ENCODE measurements at places on chromosomes 1 and 21.

DNA sequence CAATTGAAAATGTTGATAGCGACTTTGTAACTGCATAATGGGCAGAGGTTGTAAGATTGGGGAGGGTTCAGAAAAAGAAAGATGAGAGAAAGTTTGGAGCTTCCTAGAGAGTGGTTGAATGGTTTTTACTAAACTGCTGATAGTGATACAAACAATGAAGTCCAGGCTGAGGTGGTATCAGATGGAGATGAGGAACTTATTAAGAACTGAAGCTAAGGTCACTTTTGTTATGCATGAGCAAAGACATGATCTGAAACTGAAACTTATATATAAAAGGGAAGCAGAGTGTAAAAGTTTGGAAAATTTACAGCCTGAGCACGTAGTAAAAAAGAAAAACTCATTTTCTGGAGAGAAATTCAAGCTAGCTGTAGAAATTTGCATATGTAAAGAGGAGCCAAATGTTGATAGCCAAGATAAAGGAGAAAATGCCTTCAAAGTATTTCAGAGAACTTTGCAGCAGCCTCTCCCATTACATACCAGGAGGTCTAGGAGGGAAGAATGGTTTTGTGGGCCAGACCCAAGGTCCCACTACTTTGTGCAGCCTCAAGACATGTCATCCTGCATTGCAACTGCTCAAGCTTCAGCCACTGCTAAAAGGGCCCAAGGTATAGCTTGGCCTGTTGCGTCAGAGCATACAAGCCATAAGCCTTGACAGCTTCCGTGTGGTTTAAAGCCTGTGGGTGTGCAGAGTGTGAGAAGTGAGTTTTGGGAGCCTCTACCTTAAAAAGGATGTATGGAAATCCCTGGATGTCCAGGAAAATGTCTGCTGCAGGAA lies 843.9 kb downstream of the AMY1C start:
- no peaks in the 10 kb centered on the region for H3K4me1 ChIP-seq
- H3K4me3 ChIP-seq, result no peak overlapping the region
- H3K36me3 ChIP-seq, result no peaks in the 10 kb centered on the region
- DNase-seq, result no peak
- no peaks in the 10 kb centered on the region for H3K27me3 ChIP-seq

GRCh38 chr1:31715087-31715872 lies 11.5 kb upstream of the COL16A1 start:
- H3K36me3 ChIP-seq, result no peaks in the 10 kb centered on the region
- DNase-seq, result peak; percentile 82
- H3K4me3 ChIP-seq, result peak overlapping the region; percentile 44
- H3K27me3 ChIP-seq, result no peaks in the 10 kb centered on the region
- H3K27ac ChIP-seq, result peak overlapping the region; percentile 76

DNA sequence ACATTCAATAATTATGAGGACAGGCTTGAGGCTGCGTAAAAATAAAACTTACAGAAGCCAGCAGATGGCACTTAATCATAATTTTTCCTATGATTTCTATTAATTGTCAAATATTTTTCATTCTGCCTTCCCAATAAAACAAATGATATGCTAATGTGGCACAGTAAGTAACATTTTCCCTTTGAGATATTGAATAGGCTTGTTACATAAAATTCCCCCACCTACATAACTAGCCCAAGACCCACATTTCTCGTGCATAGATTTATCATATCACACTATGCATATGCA lies 55.4 kb upstream of the PTGFRN start:
- no peaks in the 10 kb centered on the region for H3K27me3 ChIP-seq
- H3K27ac ChIP-seq, result no peak overlapping the region
- H3K4me3 ChIP-seq, result no peak overlapping the region
- H3K4me1 ChIP-seq, result peaks cover 28% of the 10 kb centered on the region
- H3K36me3 ChIP-seq, result no peaks in the 10 kb centered on the region

DNA sequence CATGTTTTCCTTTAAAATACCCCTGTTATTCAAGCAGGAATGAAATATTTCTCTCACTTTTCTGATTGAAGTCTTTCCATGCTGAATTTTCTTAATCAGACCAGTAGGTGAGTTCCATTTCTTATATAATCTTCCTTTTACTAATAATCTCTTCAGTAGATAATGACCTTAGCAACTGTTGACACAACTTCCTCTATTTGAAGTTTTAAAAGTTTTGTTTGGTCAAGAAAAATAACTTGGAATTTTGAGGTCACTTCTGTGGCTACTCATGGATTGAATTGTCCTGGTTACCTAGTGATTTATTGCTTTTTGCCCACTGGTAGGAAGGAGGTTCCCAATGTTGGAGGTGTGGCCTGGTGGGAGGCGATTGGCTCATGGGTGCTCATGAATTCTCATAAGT lies 70.6 kb upstream of the PAXBP1 start:
- H3K27ac ChIP-seq, result no peak overlapping the region
- no peaks in the 10 kb centered on the region for H3K27me3 ChIP-seq
- H3K4me1 ChIP-seq, result no peaks in the 10 kb centered on the region
- no peak for DNase-seq
- no peaks in the 10 kb centered on the region for H3K36me3 ChIP-seq

DNA sequence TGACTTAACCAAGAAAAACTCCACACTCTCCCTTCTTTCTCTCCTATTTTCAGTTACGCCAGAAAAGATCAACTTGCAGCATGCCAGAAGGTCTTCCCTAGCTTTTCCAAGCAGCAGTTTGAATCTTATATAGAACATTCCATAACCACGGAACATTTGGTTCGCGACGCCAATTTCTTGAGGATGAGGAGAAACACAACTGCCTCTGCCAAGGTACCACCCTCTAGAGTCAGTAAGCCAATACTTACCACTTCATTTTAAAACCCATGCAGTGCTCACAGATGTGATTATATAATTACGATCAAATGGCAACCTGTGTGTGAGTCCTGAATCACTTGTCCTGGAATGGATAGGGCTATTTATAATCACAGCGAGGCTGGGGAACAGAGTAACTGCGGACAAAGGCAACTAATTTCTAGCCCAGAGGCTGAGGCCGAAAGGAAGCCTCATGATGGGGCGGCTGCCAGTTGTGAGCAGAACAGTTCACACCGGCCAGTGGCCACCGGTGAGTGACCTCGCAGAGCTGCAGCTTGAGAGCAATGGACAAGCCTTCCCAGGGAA lies 43.2 kb upstream of the BACE2 start:
- H3K36me3 ChIP-seq, result no peaks in the 10 kb centered on the region
- no peaks in the 10 kb centered on the region for H3K4me1 ChIP-seq
- H3K27ac ChIP-seq, result no peak overlapping the region
- no peaks in the 10 kb centered on the region for H3K27me3 ChIP-seq
- H3K4me3 ChIP-seq, result no peak overlapping the region

- no peak overlapping the region for H3K4me3 ChIP-seq
- peaks cover 3% of the 10 kb centered on the region for H3K4me1 ChIP-seq
- H3K36me3 ChIP-seq, result no peaks in the 10 kb centered on the region
- no peak for DNase-seq
- H3K27me3 ChIP-seq, result no peaks in the 10 kb centered on the region
These were observed 100.5 kb upstream of the KCNK1 start for GRCh38 chr1:233513431-233513830.

GRCh38 chr1:93608187-93609109 lies 73.2 kb downstream of the BCAR3 start:
- no peak overlapping the region for H3K27ac ChIP-seq
- no peaks in the 10 kb centered on the region for H3K27me3 ChIP-seq
- H3K4me3 ChIP-seq, result no peak overlapping the region
- no peaks in the 10 kb centered on the region for H3K36me3 ChIP-seq
- no peak for DNase-seq
- peaks cover 16% of the 10 kb centered on the region for H3K4me1 ChIP-seq

DNA sequence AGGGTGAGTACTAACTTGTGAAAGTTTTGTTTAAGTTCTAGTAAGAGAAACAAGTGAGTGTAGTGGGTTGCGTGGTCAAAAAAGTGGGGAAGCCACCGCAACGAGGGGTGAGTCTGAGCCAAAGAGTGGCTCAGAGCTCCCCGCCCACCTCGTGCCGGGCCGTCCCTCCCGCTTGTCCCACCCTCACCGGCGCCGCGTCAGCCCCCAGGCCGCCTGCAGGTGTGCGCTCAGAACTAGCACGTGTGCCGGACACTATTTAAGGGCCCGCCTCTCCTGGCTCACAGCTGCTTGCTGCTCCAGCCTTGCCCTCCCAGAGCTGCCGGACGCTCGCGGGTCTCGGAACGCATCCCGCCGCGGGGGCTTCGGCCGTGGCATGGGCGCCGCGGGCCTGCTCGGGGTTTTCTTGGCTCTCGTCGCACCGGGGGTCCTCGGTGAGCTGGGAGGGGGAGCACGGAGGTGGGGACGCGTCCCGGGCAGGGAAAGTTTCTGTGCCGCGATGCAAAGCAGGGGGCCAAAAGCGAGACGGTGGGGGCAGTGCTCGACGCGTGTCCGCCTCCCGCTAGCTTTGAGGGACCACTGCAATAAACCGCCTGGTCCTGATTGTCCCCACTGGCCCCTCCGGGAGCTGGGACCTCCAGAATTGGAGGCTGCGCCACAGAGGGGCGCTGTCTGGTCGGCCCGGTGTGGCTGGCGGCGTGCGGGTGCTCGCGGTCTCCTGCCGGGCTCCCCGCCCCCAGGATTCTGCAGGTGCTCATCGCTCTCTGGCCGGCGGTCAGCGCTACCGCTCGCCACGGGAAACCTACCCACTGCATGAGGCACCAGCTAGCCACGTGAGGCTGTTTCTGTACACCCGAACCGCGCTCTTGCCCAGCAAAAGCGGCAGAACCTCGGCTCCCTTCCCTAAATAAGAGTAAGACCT lies at the start of gene CR2:
Gene CR2, plus strand, starts transcription at position 283 of the 919 bp plus-strand sequence. Its CDS starts 91 bp downstream, at position 374.
- peak within 1 kb of the TSS; percentile 76 for H3K4me3 ChIP-seq
- peaks cover 22% of the 10 kb centered on the region for H3K27me3 ChIP-seq
- no peak within 1 kb of the TSS for H3K27ac ChIP-seq
- no peaks in the 10 kb centered on the region for H3K4me1 ChIP-seq

All from neuronal stem cell (in vitro differentiated cells).